Stimulated activated CD8-positive, alpha-beta memory T cell treated with anti-CD3 and anti-CD28 coated beads, Interleukin-4, amount 100 ng/mL, for 1 hour (primary cell): ENCODE measurements at places on chromosomes 2 and 18.

- DNase-seq, result no peak
These were observed 118.8 kb downstream of the GYPC start for GRCh38 chr2:126774761-126775160.

GRCh38 chr2:24820598-24821432 lies 27.6 kb downstream of the CENPO start:
- no peak for DNase-seq

GRCh38 chr18:21180588-21180987 lies 61.4 kb upstream of the GREB1L start:
- no peak for DNase-seq

- DNase-seq, result no peak
These were observed 147.3 kb upstream of the NABP1 start for GRCh38 chr2:191530618-191531017.

DNA sequence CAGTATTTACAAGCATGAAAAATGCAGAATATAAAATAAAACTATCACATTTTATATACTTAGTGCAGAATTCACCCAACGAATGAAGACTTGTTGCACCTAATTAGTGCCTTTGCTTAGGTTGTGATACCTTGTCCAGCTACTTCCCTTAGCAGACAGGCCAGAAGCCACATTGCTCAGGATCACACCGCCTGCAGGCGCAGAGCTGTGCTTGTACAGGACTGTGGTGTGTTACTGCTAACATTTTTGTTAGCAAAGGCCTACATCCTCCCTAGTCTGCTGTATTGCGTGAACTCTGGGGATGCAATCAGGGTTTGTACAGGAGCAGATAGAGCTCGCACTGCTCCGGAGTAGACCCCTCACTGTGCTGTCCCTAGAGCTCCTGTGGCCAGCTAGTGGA lies 336.9 kb downstream of the CBLN2 start:
- no peak for DNase-seq

DNA sequence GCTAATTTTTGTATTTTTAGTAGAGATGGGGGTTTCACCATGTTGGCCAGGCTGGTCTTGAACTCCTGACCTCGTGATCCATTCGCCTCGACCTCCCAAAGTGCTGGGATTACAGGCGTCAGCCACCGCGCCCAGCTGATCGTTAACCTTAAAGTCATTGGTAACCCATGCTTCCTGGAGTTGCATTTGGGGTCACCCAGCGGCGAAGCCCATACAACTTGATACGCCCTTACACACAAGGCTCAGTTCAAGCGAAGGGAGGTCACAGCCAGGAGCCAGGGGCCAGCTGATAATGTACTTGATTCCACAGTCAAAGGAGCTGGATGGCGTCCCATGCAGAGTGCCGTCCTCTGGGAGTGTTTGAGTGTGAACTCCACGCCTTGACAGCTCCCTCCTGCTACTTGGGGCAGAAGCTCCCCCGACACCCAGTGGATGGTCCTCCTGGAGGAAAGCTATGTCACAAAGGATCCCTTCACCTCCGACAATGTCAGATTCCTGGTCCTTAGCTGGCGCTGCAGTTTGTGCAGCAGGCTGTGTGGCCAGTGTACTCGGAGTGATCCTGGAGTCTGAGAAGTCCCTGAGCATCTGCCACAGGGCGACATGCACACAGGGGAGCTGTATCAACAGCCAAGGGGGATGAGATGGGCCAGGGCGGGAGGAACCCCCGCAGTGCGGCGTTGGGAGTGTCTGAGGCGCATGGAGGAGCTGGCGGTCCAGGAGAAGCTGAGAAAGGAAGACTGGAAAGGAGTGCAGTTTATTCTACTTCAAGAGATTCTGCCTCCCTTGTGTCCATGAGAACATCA lies 7.9 kb downstream of the CLHC1 start:
- no peak for DNase-seq

GRCh38 chr2:128228894-128229293 lies 89.8 kb downstream of the HS6ST1 start:
- DNase-seq, result no peak

DNA sequence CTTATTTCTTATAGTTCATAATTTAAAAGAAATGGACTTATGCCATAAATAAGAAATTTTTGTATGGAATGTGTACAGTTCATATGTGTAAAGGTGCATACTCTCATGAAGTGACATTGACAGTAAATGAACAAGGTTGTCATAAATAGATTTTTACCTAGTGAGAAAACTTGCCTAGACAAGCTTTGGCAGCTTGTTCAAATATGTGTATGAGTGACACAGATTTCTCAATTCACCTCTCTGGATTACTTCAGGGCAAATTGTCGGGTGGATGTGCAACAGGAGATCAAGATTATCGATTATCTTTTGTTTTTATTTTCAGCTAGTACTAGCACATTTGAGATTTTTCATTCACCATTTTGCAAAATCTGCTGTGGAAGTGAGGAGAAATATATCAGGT lies 758.1 kb upstream of the ACVR2A start:
- DNase-seq, result no peak
